ENCODE measurements at places on chromosomes 5 and 9. TPM values are rescaled to one million over a fixed set of nuclear protein-coding genes. Genes with fewer than 3 reads are reported as not detected.

The PCDHA10 gene
- 0.27 TPM for total RNA-seq

- DNase-seq = peak; percentile 56
- peaks cover 11% of the 10 kb centered on the region for H3K4me1 ChIP-seq
- peaks cover 42% of the 10 kb centered on the region for H3K36me3 ChIP-seq
- H3K27me3 ChIP-seq = no peaks in the 10 kb centered on the region
- no peak overlapping the region for H3K4me3 ChIP-seq
These were observed 25.4 kb downstream of the EXOC3 start for GRCh38 chr5:468401-468800.

The RLN2 gene
- 0.66 TPM for total RNA-seq

The DEPDC1B gene
- not detected for total RNA-seq

DNA sequence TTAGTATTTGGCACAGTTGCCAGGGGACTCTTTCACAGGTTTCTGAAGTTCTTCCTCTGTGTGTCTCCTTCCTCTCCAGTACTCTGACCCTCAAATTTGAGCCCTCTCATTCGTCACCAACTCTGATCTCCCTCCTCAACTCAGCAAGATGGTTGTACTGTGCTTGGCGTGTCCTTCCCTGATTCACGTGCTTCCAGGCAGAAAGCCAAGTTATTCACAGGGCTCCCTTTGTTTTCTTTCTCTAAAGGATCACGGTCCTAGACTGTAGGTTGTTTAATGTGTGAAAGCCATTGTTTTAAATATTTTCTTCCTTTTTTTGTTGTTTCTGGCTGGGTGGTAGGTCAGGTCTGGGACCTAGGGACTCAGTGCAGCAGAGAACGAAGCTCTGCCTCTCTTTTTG is 142.9 kb downstream of the DMAC1 start:
- no peak overlapping the region for H3K27ac ChIP-seq
- peaks cover 6% of the 10 kb centered on the region for H3K4me1 ChIP-seq
- no peaks in the 10 kb centered on the region for H3K36me3 ChIP-seq
- no peaks in the 10 kb centered on the region for H3K27me3 ChIP-seq
- no peak for DNase-seq
- no peak overlapping the region for H3K4me3 ChIP-seq

The IFNA21 gene
- not detected for total RNA-seq

GRCh38 chr5:104095527-104095926 is 532.9 kb upstream of the NUDT12 start:
- H3K27me3 ChIP-seq = no peaks in the 10 kb centered on the region
- H3K4me1 ChIP-seq = no peaks in the 10 kb centered on the region
- no peaks in the 10 kb centered on the region for H3K36me3 ChIP-seq

DNA sequence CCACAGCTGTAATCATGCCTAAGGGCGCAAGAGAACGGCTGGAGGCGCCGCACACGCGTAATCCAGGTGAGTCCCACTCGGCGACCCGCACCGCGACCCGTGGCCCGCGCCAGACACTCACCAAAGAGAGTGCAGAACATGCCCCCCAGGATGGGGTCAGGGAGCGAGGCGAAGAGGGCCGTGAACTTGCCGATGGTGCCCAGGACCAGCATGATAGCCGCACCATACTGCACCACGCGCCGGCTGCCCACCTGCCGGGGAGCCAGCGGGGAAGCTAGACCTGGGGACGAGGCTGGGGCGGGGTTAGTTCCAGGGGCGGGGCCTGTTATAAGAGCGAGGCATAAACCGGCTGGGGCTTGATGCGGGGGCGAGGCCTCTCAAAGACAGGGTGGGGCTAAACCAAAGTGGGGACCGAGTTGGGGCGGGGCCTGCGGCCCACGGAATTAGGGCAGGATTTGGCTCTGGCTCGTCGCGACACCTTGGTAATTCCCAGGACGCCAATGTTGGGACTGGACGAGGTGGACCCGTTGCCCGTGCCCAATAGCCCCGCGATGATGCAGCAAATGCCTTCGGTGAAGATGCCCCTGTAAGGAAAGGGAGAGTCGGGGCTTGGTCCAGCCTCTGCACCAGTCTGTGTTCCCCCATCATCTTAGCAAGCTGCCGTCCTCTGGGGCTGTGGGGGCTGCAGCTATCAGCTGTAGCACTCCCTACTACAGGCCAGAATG is 4.8 kb downstream of the SLC23A1 start:
- no peaks in the 10 kb centered on the region for H3K36me3 ChIP-seq
- H3K27ac ChIP-seq = no peak overlapping the region
- DNase-seq = peak; percentile 47
- no peaks in the 10 kb centered on the region for H3K27me3 ChIP-seq

- H3K36me3 ChIP-seq = no peaks in the 10 kb centered on the region
- no peak overlapping the region for H3K4me3 ChIP-seq
- DNase-seq = peak; percentile 66
- H3K27me3 ChIP-seq = no peaks in the 10 kb centered on the region
- peak overlapping the region; percentile 65 for H3K27ac ChIP-seq
These were observed 60.1 kb upstream of the ITGA1 start for GRCh38 chr5:52727576-52727975.
